ENCODE measurements at places on chromosomes 7 and 10.

DNA sequence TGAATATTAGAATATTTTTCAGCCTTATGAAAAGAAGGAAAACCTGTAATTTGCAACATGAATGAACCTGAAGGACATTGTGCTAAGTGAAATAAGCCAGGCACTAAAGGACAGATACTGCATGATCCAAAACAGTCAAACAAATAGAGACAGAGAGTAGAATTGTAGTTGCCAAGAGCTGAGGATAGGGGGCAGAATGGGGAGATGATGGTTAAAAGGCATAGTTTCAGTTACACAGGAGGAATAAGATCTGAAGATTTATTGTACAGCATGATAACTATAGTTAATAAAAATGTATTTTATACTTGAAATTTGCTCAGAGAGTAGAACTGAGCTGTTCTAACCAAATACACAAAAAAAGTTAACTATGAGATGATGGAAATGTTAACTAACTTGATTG, 149.0 kb upstream of the TMEM106B start:
- DNase-seq = no peak

DNA sequence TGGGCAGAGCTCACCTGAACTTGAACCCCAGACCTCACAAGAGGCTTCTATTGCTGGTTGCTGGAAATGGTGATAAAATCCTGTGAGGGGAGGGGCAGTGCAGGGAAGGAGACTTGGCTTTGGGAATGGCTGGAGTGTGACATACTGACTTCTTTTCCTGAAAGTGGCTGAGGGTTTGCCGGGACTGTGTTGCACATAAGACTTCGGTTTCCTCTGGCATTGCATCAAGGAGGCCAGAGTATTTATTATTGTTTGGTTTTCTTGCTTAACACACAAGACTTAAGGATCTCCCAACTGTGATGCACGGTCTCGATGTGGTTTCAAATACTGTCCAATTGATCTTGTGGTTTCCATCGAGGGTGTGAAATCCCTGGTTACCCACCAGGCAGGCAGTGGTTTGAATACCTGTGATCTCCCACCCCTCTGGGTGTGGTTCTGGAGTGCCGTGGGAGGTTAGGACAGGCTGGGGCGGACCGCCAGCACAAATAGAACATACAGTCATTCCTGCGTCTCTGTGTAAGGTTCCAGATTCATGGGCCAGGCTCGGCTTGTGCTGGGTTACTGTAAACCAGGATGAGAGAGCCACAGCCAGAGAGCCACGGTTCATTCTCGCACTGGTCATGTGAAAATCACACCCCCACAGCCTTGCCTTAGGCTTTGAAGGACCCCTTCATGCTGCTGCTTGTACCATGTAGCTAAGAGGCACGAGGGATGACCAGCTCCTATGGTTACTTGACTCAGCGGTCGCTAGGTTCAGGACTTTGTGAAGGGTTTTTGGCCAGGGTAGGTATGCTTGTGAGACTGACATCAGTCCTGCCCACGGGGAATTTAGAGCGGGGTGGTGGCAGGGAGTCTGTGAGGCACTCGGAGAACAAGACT, 39.2 kb downstream of the WBP1L start:
- DNase-seq = peak; percentile 97

GRCh38 chr10:31928549-31929260, at the start of gene ARHGAP12:
Gene ARHGAP12, minus strand, starts transcription at chr10:31928831. Its CDS starts 19,976 bp downstream, at chr10:31908855.
- peak; percentile 86 for DNase-seq

DNA sequence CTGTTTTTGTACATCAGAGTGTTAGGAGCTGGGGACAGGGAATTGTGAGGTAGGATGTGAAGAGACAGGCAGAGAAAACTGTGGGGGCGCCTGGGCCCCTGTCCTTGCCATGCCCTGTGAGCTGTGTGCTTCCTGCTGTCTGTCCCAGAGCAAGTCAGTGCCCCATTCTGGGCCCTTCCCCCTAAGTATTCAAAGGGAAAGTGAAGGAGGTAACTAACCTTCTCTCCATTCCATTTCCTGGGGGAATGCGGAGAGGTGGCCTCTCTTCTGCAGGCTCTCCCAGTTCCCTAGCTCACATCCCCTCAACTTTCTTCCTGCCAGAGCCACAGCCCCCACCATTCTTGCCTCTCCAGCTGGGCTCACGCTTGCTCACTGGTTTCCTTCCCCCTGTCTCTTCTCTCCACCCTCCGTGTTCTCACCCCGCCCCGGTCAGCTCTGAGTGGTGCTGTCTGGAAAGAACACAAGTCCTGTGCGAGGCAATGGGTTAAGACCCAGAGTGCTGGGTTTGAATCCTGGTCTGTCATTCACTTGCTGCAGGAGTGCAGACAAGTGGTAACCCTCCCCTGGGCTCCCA, 9.7 kb upstream of the VSIR start:
- DNase-seq = no peak

- peak; percentile 91 for DNase-seq
Measured at GRCh38 chr10:3924344-3924743, 139.3 kb upstream of the KLF6 start.

DNA sequence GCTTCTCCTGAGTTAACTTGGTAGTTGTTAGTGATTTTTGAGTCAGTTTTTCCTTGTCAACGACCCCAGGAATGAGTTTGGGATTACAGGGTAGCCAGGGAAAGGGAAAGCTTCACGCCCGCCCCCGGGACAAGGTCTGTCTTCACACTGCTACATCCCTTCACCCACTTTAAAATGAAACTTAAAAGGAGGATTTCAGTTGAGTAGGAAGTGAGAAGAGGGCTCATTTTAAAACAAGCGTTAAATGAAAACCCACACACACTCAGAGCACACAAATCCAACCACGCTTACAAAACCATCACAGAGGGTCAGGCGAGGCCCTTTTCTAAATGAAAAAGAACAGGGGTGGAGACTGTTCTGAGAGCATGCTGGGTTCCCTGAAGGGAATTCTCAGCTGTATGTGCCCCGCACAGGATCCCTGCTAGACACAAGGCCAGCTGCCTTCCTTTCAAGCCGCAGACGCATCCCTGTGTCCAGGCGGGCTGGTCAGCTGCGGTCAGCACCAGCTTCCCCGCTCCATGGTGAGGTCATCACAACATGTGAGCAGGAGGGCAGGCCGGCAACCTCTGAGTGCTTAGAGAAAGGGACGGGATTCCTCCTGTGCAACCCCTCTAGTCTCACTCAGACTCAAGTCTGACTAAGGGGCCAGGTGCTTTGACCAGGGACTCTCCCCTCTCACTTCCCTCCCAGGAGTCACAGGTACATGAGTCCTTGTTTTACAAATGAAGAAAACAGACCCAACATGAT, 111.8 kb downstream of the EGFR start:
- peak; percentile 93 for DNase-seq

GRCh38 chr10:72659694-72660093, 32.2 kb upstream of the MCU start:
- DNase-seq = no peak

- DNase-seq = peak; percentile 84
Measured at GRCh38 chr10:36675458-36675880, 449.9 kb upstream of the ANKRD30A start.

DNA sequence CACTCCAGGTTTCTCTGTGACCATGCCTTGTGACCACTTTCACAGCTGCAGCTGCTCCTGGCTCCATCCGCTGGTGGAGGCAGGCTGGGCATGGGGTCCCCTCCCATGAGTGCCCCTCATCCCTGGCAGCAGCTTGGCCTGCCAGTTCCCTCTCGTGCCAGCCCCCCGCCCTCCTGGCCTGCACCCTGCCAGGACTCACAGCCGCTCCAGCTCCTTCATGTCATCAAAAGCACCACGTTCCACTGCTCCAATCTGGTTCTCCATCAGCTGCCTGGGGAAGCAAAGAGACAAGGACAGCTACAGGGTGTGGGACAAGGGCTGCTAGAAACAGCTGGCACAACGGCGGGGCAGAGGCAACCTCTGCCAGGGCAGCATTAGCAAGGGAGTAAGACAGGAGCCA, 22.6 kb downstream of the SLIT1 start:
- DNase-seq = no peak

DNA sequence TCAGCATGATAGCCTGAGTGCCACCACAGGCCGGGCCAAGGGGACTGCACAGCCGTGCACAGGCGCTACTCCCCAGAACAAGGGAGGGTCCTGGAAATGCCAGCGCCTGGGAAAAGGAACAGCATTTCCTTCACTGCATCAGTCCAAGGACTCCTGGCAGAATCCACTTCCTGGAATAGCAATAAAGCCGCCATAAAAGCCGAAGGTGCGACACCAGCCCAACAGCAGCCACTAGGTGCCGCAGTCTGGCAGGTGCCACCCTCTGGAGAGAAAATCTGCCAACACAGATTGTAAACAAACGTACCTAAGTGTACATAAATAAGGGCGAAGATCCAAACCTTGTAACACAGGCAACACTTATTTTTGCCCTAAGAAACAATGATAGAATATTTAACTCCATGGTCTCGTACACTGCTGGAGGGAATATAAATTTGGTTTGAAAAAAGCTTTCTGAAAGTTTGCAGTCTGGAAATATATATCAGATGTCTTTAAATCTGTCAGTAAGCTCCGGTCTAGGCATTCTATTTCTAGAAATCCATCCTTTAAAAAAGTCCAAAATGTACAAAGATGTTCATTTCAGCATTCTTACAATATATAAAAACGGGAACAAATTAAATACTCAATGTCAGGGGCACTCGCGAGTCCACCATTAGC, 22.2 kb downstream of the VOPP1 start:
- DNase-seq = no peak

- DNase-seq = no peak
Measured at GRCh38 chr10:91339729-91340128, 70.4 kb upstream of the HECTD2 start.

DNA sequence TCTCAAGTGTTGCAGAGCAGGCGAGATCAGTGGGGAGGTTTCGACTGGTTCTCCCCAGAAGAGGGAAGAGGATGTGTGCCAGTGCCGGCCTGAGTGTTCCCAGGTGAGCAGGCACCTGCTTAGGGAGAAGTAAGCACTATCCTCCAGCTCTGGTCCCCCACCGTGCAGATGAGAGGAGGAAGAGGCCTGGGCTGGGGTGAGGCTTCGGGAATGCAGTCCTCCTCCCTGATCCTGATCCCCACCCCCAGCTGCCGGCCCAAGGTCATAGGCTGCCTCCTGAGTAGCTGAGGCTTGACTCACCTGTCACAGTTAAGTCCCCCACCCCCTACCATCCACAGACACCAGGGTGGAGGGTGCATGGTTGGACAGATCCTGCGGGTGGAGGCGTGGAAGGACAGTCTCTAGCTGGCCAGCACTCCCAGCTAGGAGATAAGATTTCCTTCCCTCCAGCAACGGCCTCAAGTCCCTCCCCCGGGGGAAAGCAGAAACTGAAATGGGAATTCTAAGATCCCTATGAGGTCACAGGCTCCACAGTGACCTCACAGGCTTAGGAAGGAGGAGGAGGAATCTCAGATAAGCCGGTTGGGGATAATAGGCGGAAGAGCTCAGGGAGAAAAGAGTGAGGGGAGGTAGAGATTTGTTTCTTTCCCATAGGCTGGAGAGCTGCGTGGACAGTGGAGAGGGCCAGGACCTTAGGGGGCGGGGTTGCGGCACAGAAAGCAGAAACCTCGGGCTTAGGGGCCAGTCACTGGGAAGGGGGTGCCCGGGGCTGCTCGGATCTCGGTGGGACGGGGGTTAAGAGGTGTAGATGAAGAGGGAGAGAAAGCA, 1.0 kb downstream of the LRCH4 start:
- DNase-seq = peak; percentile 66
